Vagina (tissue), 2 donors: ENCODE measurements at places on chromosomes 16 and 17. TPM values are rescaled to one million over a fixed set of nuclear protein-coding genes. Genes with fewer than 3 reads are reported as not detected.
A peak's percentile ranks its signal among the peaks of the same experiment; 100 is the strongest.

DNA sequence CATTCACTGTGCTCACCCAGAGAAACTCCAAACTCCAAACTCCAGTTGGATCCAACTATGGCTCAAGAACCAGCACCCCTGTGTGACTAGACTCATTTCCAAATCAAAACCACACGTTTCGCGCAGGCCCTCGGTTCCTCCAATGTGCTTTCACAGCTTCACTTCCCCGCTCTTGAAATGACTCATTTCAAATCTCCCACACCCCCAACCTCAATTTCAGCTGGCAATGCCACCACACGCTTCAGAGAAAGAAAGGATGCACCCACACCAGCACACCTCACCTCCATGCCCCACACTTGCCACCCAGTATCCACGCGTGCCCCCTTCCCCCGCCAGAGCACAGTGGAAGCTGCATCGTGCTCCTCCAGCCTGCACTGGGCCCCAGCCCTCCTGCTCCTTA lies 9.0 kb downstream of the TMEM92 start:
- DNase-seq = no peak
- peaks cover 11% of the 10 kb centered on the region for H3K4me1 ChIP-seq
- no peaks in the 10 kb centered on the region for H3K36me3 ChIP-seq
- no peak overlapping the region for H3K4me3 ChIP-seq

DNA sequence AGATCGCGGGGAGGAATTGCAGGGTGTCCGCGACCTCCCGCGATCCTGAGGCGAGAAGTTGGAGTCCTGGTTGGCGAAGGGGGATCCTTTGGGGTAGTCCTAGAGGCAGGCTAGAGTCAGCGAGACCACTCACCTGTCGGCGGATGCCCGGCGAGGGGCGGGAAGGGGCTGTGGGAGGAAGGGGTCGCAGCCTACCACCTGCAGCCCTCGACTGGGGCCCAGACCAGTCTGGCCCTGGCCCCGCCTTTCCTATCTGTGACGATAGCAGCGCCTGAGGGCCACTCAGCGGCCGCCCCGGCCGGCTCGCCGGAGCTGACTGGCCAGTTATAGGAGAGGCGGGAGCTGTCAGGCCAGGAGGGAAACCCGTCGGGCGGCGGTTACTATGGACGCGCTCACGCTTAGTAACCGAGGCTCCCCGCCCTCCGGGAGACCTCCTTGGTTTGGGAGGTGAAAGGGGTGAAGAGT lies at the start of gene TEKT3:
TEKT3 (minus strand) TSS at position 213 of the 465 bp plus-strand sequence. CDS start 10,012 bp downstream, outside the sequence.
- peak within 1 kb of the TSS; percentile 46 for H3K4me3 ChIP-seq
- H3K27ac ChIP-seq = no peak within 1 kb of the TSS
- no peak for DNase-seq
- H3K36me3 ChIP-seq = no peaks in the 10 kb centered on the region

DNA sequence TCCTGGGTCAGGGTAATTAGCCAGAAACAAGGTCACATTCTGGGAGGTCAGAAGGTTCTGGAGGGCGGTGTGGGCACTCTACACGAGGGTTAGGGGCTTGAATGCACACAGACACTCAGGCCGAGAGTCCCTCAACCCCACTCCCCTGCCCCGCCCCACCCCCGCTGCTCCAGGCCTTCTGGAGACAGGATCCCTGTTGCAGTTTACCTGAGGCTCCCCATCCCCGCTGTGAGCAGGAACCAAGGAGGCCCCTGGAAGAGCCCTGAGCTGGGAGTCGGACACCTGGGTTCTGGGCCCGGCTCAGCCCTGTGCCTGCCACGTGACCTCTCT lies 4.4 kb upstream of the ACTG1 start:
- H3K27ac ChIP-seq = peak overlapping the region; percentile 51
- no peak for DNase-seq
- peak overlapping the region; percentile 93 for H3K4me3 ChIP-seq

The OR4D1 gene
- total RNA-seq = not detected

The IKZF3 gene
- total RNA-seq = 5.9 TPM
